ENCODE measurements at places on chromosomes 2 and 18.

DNA sequence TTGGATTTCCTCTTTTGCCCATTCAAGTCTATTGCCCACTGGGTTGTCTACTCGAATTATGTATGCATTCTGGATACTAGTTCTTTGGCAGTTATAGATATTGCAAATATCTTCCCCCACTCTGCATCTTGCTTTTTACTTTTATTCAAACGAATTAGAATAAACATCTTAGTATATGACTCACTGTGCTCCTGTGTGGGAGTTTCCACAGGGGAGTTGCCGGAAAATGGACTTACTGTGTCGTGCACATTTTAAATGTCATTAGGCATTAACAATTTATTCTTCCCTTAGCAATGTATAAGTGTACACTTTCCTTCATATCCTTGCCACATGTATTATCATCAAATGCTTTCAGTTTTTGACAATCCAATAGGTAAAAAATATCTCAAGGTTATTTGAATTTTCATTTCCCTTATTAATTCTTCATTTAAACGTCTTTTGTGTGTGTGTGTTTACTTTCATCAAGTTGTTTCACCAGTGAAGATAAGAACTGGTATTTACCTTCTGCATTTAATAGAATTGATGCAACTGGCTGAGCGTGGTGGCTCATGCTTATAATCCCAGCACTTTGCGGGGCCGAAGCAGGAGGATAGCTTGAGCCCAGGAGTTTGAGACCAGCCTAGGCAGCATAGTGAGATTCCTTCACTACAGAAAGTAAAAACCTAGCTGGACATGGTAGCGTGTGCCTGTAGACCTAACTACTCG is 4.6 kb upstream of the UGT1A5 start:
- no peak for DNase-seq

- no peak for DNase-seq
These were observed 30.3 kb downstream of the SP3 start for GRCh38 chr2:173934895-173935294.

DNA sequence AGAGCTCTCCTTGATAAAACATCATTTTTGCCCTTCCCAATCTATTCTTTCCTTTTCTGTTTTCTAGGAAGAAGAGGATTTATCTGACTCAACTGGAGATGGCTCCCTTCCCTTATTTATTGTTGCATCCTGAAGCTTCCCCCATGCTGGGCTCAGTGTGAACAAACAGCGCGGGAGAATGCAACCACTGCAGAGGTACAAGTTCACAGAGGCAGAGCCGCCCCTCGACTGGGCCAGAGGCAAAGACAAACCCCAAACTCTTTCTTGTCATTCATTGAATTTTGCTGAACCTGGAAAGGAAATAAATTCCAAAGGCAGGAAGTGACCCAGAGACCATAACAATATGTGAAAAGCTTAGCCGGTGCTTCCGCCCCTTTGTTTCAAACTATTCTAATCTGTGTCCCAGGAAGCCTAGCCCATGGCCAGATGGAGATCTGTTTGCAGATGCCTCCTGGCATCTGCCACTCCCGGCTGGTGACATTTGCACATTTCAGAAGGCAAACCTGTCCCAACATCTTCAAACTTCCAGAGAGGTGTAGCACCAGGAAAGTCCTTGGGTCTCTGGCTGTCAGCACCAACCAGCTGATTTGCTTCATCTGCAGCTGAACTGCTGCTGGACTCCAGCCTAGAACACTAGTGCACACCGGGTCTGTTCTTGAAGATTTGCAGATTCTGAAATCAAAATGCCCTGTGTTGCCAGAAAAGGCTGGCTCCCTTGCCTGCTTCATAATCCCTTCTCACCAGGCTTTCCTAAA is 79.4 kb upstream of the MAP4K3 start:
- no peak for DNase-seq

GRCh38 chr2:42169874-42170521 is 845 bp downstream of the EML4 start:
- no peak for DNase-seq

GRCh38 chr2:163138947-163139346 is 300.4 kb upstream of the KCNH7 start:
- DNase-seq: no peak

GRCh38 chr2:143148011-143148410 is 18.8 kb downstream of the ARHGAP15 start:
- no peak for DNase-seq

DNA sequence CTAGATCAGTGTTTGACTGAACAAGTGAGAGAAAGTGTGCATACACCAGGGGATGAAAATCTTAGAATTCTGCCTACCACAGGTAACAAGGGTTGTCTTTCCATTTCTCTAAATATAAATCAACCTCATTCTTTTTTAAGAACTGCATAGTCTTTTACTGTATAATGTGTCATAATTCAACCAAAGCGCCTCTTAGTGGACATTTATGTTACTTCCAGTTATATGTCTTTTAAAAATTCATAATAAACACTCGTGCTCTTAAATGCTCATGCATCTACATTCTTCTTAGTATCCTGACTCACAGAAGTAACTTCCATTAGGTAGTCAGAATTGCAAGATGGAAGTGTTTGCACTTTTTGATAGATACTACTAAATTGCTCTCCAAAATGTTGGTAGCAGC is 76.2 kb downstream of the CHRNA1 start:
- peak; percentile 17 for DNase-seq

GRCh38 chr2:151544449-151544848 is 134.7 kb downstream of the RIF1 start:
- no peak for DNase-seq

- no peak for DNase-seq
These were observed 369.3 kb upstream of the LINC00305 start for GRCh38 chr18:64518191-64518590.

DNA sequence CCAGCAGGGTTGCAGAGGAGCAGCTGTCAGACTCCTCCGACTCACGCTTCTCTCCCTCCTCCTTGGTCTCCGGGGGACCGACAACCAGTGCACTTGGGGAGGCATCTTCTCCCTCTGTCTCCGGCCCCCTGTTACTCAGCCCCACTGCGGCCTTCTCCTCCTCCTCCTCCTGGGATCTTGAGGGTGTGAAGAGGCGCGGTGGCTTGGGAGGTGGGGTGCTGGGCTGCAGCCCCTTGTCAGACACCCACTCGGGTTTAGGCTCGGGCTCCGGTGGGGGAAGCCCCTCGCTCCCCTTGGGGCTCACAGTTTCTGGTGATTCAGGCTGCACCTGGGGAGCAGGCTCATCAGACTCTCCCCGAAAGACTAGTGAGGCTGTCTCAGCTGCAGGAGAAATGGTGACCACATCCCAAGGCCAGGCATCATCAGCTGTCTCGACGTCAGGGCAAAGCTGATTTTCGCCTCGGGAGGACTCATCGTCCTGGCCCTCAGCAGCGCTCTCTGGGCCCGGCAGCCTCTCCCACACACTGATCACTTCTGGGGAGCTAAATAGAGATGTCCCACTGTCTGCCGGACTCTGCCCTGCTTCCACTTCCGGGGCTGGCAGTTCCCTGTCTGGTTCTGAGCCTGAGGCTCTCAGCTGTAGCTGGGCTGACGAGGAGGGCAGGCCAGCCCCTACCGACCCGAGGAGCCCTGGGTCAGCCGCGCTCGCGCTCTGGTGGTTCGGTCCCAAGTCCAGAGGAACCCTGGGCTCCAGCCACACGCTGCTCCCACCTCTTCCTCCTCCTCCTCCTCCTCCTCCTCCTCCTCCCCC is 9.0 kb upstream of the SFXN5 start:
- no peak for DNase-seq

GRCh38 chr2:129761569-129762021 is 217.9 kb upstream of the RAB6C start:
- no peak for DNase-seq

GRCh38 chr18:69758458-69758857 is 189.2 kb downstream of the CD226 start:
- no peak for DNase-seq

GRCh38 chr2:37394796-37395555 is 50.5 kb downstream of the QPCT start:
- DNase-seq: no peak

DNA sequence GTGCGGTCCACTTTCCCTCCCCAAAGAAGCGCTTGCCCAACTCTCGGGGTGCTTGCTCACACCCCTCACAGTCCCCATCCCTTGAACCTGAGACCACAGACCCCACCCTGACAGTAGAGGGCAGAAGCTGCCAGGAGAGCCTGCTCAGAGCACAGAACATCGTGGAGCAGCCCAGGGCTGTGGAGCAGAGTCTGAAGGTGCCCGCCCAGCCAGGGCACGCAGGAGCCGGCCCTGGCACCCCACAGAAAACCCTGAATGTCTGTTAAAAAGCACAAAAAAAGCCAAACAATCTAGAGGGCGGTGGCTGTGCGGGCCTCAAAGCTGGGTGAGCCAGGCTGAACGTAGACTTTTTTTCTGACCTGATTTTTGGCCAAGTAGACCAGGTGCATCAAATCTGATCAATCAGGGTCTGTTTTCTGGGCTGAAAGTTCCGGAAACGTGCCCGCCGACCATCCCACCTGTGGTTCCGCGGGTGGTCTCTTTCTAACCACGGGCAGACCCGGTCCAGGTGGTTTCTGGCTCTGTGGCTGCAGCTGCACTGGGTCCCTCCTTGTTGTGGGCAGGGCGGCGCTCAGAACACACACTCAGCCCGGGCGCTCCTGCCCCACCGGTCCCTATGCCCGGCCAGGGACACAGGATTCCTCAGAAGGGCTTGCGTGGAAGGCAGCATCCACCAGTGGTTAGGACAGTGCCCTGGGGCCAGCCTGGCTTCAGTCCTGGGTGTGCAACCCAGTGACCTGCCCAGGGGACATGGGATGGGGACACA is 66.3 kb downstream of the SLC66A2 start:
- DNase-seq: no peak

DNA sequence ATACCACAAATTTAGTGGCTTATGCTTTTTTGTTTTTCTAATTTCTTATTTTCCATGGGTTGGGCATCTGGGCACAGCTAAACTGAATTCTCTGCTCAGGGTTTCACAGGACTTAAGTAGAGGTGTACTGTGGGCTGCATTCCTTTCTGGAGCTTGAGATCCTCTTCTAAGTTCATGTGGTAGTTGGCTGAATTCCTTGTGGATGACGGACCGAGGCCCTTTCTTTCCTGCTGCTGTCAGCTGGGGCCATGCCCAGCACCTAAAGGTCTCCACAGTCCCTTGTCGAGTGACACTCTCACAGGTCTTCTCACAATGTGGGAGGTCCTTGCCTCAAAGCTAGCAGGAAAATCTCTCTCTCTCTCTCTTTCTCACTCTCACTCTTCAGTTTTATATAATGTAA is 433.5 kb upstream of the LRATD1 start:
- DNase-seq: no peak

GRCh38 chr2:223625652-223626051 is 23.5 kb upstream of the SCG2 start:
- no peak for DNase-seq

- DNase-seq: no peak
These were observed 85.1 kb downstream of the DTNA start for GRCh38 chr18:34795070-34795732.

DNA sequence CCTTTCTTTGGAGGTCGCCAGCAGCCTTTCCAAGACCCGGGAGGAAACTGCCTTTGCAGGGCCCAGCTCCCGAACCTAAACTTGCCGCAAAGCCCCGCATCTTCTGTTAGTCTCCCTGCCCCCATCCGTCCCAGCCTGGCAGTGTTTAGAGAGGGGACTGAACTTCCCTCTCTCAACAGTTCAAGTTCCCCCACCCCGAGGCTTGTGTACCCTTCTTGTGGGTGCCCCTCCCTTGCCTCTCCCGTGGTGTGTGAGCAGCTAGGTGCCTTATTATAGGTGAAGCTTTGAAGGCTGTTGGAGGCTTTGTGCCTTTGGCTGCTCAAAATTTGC is 1.4 kb downstream of the LBH start:
- no peak for DNase-seq

DNA sequence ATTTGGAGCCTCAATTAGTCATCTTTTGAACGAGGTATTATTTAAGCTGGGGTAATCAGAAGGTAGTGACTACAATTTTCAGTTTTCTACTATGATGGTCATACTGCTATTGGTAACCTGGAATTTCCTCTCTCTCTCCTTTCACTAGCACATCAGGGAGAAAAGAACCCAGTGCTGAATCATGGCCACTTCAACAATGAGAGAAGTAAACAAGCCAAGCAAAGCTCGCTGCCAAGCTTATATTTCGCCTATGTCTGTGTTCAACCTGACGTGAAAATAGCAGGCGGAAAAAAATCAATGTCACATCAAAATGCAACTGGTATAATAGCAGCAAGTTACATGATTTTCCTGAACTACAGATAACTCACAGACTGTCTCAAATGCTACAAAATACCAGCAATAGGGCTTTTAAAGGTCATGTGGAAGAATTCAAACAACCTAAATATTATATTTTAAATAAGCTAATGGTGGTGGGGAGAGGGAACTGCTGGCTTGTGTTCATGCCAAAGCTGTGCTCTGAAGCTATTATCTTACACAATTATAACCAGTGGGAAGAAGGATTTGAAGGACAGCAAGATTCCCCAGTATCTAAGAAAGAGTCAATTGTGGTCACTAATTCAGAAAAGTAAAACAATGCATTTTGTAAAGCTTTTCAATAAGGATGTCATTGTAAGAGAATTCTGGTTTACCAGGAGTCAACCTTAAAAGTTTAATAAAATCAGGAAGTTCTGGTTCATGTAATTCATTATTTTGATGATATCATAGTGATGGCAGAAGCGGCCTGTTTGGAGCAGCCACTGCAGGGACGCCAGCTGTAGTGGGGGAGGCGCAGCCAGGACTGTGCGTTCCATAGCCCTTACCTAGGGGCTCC is 38.0 kb downstream of the RNF152 start:
- DNase-seq: no peak

- no peak for DNase-seq
These were observed 60.1 kb downstream of the EVA1A start for GRCh38 chr2:75500633-75501032.

- DNase-seq: no peak
These were observed 295 bp downstream of the GAREM1 start for GRCh38 chr18:32470460-32470713.

GRCh38 chr2:95383635-95384027 is 18.9 kb upstream of the FAHD2A start:
- no peak for DNase-seq

GRCh38 chr2:161415034-161415986 is 787 bp upstream of the TBR1 start:
- DNase-seq: no peak

DNA sequence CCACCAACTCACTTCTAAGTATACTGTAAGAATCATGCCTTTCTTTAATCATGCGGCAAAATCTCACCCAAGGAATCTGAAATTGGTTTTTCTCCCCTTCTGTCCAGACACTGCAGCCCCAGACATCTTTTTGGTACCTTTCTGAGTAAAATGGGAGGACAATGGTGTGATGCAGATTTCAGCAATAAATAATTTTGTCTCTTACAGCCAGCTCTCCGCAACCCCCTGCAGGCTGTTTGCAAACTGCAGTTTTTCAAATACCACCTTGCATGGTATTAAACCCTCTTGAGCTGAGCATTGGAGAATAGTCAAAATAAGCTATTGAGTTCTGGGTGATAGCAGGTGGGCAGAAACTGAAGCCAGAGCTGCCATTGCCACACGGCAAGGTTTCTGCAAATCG is 32.2 kb downstream of the GPR39 start:
- peak; percentile 30 for DNase-seq

DNA sequence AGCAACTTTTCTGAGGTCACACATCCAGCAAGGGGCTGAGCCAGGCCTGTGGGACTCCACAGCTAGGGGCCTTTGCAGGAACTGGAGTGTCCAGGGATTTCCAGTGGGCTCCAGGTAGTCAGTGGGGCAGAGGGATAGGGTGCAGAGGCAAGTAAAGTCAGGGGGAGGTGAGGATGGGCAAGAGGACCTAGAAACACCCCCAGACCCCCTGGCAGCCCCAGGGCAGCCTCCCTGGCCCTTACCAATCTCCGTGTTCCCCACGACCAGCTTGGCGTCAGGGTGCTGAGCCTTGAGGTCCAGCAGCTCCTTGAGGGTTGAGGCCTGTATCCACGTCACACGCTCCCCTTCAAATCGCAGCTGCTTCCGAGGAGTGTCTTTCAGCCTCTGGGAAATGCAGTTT is 28.4 kb downstream of the XDH start:
- no peak for DNase-seq
